ENCODE measurements at places on chromosomes 16 and 17.
A peak's percentile ranks its signal among the peaks of the same experiment; 100 is the strongest.

DNA sequence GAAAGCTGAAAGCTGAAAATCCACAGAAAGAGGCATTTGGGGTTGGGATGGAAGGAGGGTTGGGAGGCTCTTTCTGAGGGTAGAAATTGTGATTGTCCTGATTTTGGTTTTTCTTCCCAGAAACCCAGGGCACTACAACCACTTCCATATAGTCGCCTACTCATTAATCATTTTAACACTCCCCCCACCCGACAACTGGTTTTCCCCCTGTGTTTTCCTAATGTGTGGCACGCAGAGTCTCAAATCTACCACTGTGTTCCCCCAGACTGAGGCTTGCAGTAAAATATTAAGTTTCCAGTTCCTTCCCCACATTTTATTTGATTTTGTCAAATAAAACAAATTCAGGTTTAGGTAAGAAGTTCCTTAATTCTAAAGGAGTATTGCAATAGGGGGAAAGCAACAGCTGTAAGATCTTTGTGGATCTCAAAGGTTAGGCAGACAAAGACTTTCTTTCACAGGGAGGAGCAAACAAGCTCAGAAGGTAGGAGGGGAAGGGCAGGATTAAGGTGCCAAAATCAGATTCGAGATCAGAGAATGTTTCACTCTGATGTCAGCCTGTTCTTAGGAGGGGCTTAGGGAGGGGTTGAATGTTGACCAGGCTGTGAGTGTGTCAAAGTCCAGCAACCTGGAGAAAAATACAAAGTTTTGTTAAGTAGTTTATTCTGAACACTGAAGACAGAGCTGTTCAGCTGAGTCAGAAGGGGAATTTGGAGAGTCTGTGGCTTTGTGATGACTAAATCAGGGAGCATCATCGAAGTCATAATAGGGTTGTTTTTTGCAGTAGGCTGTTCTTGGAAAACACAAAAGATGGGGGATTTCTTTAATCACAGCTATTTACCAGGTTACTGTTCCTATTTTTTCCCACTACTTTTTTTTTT is 3.6 kb downstream of the ZNF267 start:
- DNase-seq, result peak; percentile 18

GRCh38 chr17:21689604-21690003 is 2.7 kb upstream of the KCNJ18 start:
- no peak for DNase-seq

DNA sequence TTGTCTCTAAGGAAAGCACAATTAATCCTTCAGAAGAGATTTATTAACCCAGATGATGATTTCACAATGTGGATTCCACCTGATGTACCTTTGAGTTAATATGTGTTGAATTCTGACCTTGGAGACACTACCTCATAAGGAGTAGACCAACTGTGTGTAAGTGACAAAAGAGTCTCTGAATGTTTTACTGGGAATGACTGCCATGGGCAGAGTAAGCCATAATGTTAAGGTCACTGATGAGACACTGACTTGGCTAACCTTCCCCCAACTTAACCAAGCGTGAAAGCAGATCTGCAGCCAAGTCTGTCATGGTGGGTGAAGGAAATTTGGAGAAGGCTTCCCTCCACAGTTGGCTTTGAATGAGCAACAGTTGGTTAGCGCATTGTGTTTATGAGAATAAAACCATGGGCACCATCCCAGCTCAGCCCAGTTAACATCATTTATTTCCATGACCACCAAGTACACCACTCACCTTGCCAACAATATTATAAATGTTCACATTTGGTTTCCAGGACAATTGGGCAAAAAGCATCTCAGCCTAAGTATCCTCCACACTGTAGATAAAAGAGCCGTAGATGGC is 618.5 kb downstream of the KCNJ2 start:
- no peak for DNase-seq

GRCh38 chr17:71361656-71362450 is 759.0 kb upstream of the SOX9 start:
- DNase-seq, result no peak

GRCh38 chr17:38403491-38403890 is 24.8 kb upstream of the ARHGAP23 start:
- DNase-seq, result no peak

DNA sequence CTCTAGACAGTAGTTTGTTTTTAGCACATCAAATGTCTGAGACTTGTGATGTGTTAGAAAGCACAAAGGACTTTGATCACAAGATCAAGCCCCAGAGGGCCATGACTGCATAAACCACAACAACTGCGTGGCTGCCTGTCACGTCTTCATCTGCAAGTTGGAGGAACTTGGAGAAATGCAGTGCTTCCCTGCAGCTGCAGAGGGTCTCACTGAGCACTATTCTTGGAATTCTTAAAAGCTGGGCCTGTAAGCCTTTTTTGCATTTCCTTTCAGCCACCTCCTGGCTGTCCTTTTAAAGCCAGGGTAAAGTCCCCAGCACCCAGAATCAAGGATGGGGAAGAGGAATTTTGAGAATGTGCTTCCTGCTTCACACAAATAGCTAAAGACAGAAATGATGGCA is 431.3 kb downstream of the MAF start:
- DNase-seq, result no peak

DNA sequence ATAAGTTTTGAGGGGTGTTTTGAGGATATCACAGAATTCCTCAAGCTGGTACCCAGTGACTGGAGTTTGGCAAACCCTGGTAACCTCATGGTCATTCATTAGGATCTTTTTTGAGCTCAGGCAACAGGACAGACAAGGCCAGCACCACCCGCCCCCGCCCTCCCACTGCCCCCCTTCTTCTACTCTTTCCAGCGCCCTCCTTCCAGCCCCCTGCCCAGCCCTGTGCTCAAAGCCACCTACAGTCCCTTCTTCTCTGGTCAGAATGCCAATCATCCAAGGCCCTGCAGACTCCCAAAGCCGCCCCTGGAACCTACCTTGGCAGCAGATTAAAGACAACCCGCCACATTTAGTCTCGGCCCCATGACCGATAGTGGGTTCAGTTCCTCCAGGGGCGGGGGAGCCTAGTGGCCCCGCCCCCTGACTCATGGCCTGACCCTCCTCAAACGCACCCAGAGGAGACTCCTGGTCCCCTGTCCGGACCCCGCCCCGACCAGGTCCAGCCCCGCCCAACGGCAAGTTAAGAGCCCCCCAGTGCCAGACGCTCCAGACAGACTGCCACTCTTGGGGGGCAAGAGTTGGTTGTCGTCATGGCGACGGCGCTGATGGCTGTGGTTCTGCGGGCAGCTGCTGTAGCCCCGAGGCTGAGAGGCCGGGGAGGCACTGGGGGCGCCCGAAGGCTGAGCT is at the start of gene NAGS:
TSS of gene NAGS (plus strand) at position 546 of the 684 bp plus-strand sequence. CDS start at position 588, 42 bp downstream.
- DNase-seq, result no peak

DNA sequence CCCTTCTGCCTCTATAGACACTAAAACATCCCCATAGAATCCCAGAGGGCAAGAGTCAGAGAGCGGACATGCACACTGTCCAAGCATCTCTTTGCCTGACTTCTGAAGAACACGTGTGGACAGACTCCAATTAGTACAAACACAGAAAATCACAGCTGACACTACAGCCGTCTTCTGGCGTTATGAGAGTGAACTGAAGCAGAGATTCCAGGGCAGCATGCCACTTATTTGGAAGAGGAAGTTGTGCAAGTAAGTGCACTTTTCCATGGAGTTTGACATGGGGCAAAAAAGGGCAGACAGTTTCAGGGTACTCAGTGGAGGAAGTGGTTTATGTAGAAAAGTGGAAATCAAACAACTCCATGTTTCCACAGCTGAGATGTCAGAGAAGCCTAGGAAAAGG is 16.8 kb upstream of the ZNF287 start:
- DNase-seq, result no peak

DNA sequence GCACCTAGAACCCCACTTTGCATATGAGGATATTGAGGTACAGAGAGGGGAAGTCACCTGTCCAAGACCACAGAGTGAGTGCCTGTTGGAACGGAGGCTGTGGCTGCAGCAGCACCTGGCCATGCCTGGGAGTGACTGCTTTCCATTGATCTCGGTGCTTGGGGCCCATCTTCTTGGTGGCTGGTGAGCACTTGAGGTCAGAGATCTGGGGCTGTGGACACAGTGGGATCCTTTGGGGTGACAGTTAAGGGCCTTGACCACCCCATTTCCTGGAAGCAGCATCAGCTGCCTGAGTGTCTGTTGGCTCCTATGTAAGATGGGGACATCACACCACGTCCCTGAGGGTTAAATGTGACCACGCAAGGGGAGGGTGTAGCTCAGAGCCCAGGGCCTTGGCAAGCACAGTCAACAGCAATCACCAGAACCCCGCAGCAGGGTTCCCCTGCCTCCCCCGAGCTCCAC is 111.7 kb downstream of the IRF8 start:
- DNase-seq, result no peak

GRCh38 chr17:43905985-43906852 is 1.1 kb downstream of the MPP2 start:
- DNase-seq, result no peak

GRCh38 chr17:28937044-28937729 is 14.1 kb downstream of the PHF12 start:
- DNase-seq, result no peak

GRCh38 chr17:49775546-49776260 is 11.8 kb upstream of the FAM117A start:
- no peak for DNase-seq

- DNase-seq, result peak; percentile 15
These were observed 9.2 kb downstream of the PIGQ start for GRCh38 chr16:578870-579405.

Measured in stimulated activated CD8-positive, alpha-beta memory T cell treated with anti-CD3 and anti-CD28 coated beads, Interleukin-2, amount 100 ng/mL, for 1 hour (primary cell).